ENCODE measurements at places on chromosomes 4 and X. TPM values are rescaled to one million over a fixed set of nuclear protein-coding genes. Genes with fewer than 3 reads are reported as not detected.

Gene HSFX4
- not detected for total RNA-seq

Gene SH3D19
- 121 TPM for total RNA-seq

Gene SRPK3
- total RNA-seq = 52.8 TPM

Gene KIT
- total RNA-seq = 1.2 TPM

Gene PABPC5
- total RNA-seq = 0.91 TPM

Gene PRR32
- total RNA-seq = not detected

Gene SORCS2
- total RNA-seq = 1.2 TPM

Gene TRIM61
- 2.3 TPM for total RNA-seq

Gene AREG
- total RNA-seq = 0.55 TPM

Gene DKC1
- total RNA-seq = 18.0 TPM

Gene USP11
- total RNA-seq = 42.2 TPM

Gene GPR34
- 6.2 TPM for total RNA-seq

Gene NDNF
- total RNA-seq = 6.8 TPM

Gene UGT2B11
- not detected for total RNA-seq

Gene IL13RA1
- 14.8 TPM for total RNA-seq

Gene BEND2
- total RNA-seq = not detected

Gene HMX1
- total RNA-seq = not detected

Gene HSFX2
- total RNA-seq = not detected

Gene CCSER1
- total RNA-seq = 13.2 TPM

Gene RAI2
- 23.6 TPM for total RNA-seq

Gene PPP4R3C
- not detected for total RNA-seq

Gene SPANXB1
- total RNA-seq = not detected

Gene SH3RF1
- total RNA-seq = 8.8 TPM

Gene PAK3
- total RNA-seq = 0.27 TPM

Gene MAGEA1
- not detected for total RNA-seq

Gene NLGN4X
- total RNA-seq = 4.5 TPM

Gene UGT2A2
- not detected for total RNA-seq

Gene ZFP92
- total RNA-seq = 0.49 TPM

Gene PROM1
- total RNA-seq = 2.9 TPM

Gene TCEAL7
- total RNA-seq = 2.6 TPM

Gene HTN3
- not detected for total RNA-seq

Gene HAND2
- total RNA-seq = 117 TPM

Gene SMPX
- total RNA-seq = 726 TPM

Gene CENPVL3
- not detected for total RNA-seq

Gene ETDA
- not detected for total RNA-seq

Gene MAGEC2
- not detected for total RNA-seq

Gene MAGED1
- 61.7 TPM for total RNA-seq

Gene PNMA6F
- not detected for total RNA-seq

Gene DRP2
- total RNA-seq = 0.14 TPM

Gene CDS1
- 1.3 TPM for total RNA-seq

Gene FHDC1
- total RNA-seq = 0.38 TPM

Gene NEXMIF
- 0.19 TPM for total RNA-seq

Gene CXCL1
- total RNA-seq = 0.55 TPM

Gene PPEF2
- not detected for total RNA-seq

Gene FATE1
- not detected for total RNA-seq

Gene GUCY1A1
- total RNA-seq = 43.0 TPM

Gene TNIP3
- not detected for total RNA-seq

Gene KLHL15
- total RNA-seq = 6.6 TPM

Gene FAM184B
- total RNA-seq = not detected

Gene MRPL1
- 50.8 TPM for total RNA-seq

Gene CEP135
- 2.5 TPM for total RNA-seq

Gene MAMLD1
- 1.8 TPM for total RNA-seq

Gene TRMT44
- 9.2 TPM for total RNA-seq

Gene CCDC158
- total RNA-seq = 0.11 TPM

Gene WNK3
- 0.88 TPM for total RNA-seq

Gene APLN
- 15.9 TPM for total RNA-seq

Gene SGCB
- 78.8 TPM for total RNA-seq

Gene RNF175
- total RNA-seq = 0.71 TPM

Gene TMEM35A
- not detected for total RNA-seq

Data from left ventricle myocardium inferior (tissue), 1 donor.